Activated CD8-positive, alpha-beta memory T cell treated with anti-CD3 and anti-CD28 coated beads, Interleukin-2, amount 10 ng/mL, durations not matched to agents 7 days and 5 days (primary cell): ENCODE measurements at places on chromosomes 7 and 10.

GRCh38 chr7:24143547-24143946, 140.4 kb upstream of the NPY start:
- H3K4me1 ChIP-seq: no peaks in the 10 kb centered on the region
- no peak for DNase-seq
- no peaks in the 10 kb centered on the region for H3K36me3 ChIP-seq
- no peak overlapping the region for H3K27ac ChIP-seq
- H3K4me3 ChIP-seq: no peak overlapping the region

- H3K36me3 ChIP-seq: no peaks in the 10 kb centered on the region
- H3K27me3 ChIP-seq: peaks cover 9% of the 10 kb centered on the region
- H3K27ac ChIP-seq: no peak overlapping the region
- no peak for DNase-seq
- H3K4me3 ChIP-seq: no peak overlapping the region
- no peaks in the 10 kb centered on the region for H3K4me1 ChIP-seq
These were observed 300.6 kb downstream of the ZEB1 start for GRCh38 chr10:31619531-31620061.

GRCh38 chr10:94402843-94403379, 570 bp downstream of the TBC1D12 start:
- peaks cover 75% of the 10 kb centered on the region for H3K27me3 ChIP-seq
- no peak for DNase-seq
- H3K36me3 ChIP-seq: no peaks in the 10 kb centered on the region
- H3K4me3 ChIP-seq: no peak overlapping the region
- H3K27ac ChIP-seq: no peak overlapping the region
- H3K4me1 ChIP-seq: peaks cover 10% of the 10 kb centered on the region

DNA sequence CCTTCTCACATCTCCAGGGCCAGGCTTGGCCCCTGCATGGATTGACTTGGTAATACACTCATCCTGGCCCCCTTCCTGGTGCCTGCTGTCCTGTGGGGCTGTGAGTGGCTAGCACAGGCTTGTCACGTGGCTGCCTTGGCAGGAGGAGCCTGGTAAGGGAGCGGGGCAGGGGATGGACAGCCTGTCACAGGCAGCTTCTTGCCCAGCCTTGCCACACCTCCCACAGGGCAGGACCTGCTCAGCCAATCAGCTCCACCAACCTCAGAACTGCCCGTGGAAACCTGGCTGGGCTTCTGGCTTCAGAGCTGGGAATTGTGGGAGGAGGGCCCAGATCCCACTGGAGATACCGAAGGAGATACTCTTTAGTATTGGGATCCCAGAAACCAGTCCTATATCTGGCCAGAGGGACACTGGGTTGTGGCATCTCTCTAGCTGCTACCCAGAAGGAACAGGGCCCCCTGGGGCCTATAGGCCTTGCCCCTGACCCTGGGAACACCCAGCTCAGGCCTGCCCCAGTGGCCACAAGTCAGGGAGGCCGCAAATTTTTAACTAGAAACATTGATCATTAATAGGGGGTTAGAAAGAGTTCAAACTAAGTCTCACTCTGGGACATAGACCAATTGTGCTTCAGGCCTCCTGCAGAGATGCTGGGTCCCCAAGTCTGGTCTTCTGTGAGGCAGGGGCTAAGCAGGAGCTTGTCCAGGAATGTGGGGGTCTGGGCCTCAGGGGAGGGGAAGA, at the start of gene HOGA1:
TSS of gene HOGA1 (plus strand) at position 330 of the 738 bp plus-strand sequence. CDS start at position 645, 315 bp downstream.
- H3K27ac ChIP-seq: no peak within 1 kb of the TSS
- no peak within 1 kb of the TSS for H3K4me3 ChIP-seq

- no peak overlapping the region for H3K27ac ChIP-seq
- H3K36me3 ChIP-seq: no peaks in the 10 kb centered on the region
- no peak for DNase-seq
- H3K4me3 ChIP-seq: no peak overlapping the region
These were observed 62.8 kb downstream of the MTPN start for GRCh38 chr7:135914346-135914745.

DNA sequence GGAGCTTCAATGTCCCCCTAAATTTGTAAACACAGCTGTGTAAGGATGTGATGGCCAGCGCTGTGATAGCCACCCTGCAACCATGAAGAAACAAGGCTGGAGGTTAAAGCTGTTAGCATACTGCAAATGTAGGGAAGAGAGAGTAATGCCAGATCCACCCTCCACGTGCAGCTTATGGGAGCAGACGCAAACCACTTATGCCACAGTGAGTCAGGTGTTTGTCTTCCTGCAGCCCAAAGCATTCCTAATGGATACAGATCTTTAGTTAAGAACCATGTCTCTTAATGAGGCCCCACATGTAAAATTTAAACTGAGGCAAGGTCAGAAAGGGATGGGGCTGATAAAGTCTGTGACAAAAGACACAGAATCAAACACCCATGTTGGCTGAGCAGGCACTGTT, 13.6 kb upstream of the MYL7 start:
- no peak overlapping the region for H3K4me3 ChIP-seq
- no peak for DNase-seq
- no peaks in the 10 kb centered on the region for H3K27me3 ChIP-seq

DNA sequence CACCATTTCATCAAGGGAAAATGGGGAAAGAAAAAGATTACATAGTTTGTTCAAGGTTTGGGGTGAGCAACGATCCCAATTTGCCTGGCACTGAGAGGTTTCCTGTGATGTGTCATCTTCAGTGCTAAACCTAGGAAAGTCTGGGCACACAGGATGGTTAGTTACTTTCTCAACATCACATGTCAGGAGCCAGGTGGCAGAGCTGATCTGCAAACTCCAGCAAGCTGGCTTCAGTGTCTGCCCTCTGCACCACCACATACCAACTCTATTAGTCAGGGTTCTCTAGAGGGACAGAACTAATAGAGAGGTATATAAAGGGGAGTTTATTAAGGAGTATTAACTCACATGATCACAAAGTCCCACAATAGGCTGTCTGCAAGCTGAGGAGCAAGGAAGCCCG, 11.3 kb downstream of the ADAM12 start:
- no peaks in the 10 kb centered on the region for H3K4me1 ChIP-seq
- H3K4me3 ChIP-seq: no peak overlapping the region
- DNase-seq: no peak

DNA sequence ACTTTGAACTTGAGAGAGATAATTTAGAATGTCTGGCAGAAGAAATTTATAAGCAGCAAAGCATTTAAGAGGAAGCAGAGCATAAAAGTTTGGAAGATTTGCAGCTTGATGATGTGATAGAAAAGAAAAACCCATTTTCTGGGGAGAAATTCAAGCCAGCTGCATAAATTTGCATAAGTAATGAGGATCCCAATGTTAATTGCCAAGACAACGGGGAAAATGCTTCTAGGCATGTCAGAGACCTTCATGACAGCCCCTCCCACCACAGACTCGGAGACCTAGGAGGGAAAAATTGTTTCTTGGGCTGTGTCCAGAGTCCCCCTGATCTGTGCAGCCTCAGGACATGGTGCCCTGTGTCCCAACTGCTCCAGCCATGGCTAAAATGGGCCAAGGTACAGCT, 263.6 kb upstream of the POT1 start:
- no peak for DNase-seq
- no peaks in the 10 kb centered on the region for H3K36me3 ChIP-seq
- no peak overlapping the region for H3K4me3 ChIP-seq
- no peaks in the 10 kb centered on the region for H3K27me3 ChIP-seq
- no peak overlapping the region for H3K27ac ChIP-seq

- no peak for DNase-seq
- H3K27ac ChIP-seq: no peak overlapping the region
- no peaks in the 10 kb centered on the region for H3K27me3 ChIP-seq
- H3K36me3 ChIP-seq: no peaks in the 10 kb centered on the region
These were observed 202.4 kb upstream of the NEBL start for GRCh38 chr10:21099291-21100062.

DNA sequence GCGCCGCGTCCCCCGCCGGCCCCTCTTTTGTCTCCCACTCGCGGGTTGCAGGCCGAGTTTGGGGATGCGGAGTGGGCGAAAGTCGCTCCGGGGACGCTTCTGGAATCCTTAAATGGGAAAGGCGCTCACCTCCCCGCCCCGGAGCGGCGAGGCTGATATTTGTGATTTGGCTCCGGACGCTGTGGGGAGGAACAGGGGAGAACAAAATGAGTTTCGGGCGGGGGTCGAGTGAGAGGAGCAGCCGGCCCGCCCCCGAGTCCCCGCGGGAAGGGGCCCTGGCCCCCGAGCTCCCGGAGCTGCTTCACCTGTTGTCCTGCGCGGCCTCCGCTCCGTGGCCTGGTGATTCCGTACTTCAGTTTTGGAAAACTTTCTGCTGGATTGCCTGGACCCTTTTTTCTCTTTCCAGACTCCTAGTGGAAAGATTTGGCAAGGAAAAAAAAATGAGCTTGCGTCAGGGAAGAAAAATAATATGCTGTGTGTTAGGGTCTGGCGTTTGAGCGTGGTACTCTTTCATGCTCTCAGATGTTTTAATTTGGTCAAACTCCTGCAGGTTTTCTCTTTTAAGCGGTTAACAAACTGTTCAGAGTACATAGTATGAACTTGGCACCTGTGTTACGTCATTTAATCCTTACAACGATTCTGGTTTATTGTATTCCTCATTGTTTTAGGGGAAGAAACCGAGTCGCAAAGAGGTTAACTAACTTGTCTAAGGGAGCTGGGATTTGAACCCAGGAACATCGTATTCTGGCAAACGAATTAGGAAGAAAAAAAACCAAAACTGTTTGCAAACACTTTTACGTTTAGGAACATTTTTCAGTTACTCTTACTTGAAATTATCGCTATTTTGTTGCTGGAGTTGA, 924 bp downstream of the BMPR1A start:
- H3K4me1 ChIP-seq: peaks cover 49% of the 10 kb centered on the region
- H3K36me3 ChIP-seq: peaks cover 11% of the 10 kb centered on the region
- H3K27ac ChIP-seq: peak overlapping the region; percentile 82
- peaks cover 19% of the 10 kb centered on the region for H3K27me3 ChIP-seq
- DNase-seq: peak; percentile 42

- H3K36me3 ChIP-seq: peaks cover 3% of the 10 kb centered on the region
- H3K4me1 ChIP-seq: peaks cover 7% of the 10 kb centered on the region
- peaks cover 44% of the 10 kb centered on the region for H3K27me3 ChIP-seq
- DNase-seq: no peak
These were observed 3.4 kb upstream of the MINDY3 start for GRCh38 chr10:15863733-15864132.

- H3K27ac ChIP-seq: peak overlapping the region; percentile 91
- H3K27me3 ChIP-seq: peaks cover 63% of the 10 kb centered on the region
- peaks cover 29% of the 10 kb centered on the region for H3K36me3 ChIP-seq
- H3K4me3 ChIP-seq: peak overlapping the region; percentile 58
- H3K4me1 ChIP-seq: peaks cover 30% of the 10 kb centered on the region
These were observed 63.6 kb downstream of the ANKRD7 start for GRCh38 chr7:118288098-118288497.
